ENCODE measurements at places on chromosomes 4 and X.
A peak's percentile ranks its signal among the peaks of the same experiment; 100 is the strongest.

DNA sequence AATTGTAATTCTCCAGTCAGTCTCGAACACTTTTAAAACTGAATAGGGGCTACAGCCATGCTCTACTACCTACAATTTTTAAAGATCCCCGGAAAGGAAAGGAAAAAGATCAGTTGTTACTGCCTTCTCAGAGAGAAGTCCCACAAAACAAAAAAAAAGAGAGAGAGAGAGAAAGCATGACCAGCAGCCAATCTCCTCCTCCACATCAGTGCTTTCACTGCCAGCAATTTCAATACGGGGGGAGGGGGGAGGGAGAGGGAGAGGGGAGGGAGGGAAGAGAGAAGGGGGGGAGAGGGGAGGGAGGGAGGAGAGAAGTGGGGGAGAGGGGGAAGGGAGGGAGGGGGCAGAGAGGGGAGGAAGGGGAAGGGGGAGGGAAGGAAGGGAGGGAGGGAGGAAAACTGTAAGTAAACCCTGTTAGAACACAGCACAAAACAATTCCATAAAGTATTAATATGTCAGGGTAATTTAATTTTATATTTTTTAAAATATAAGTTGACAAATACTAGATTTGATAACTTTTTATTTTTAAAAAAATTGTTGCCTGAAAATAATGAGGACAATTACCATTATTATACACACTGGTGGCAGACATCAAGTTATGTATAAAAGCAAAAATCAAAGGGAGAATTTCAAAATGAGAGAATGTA is 108.0 kb downstream of the LRBA start:
- DNase-seq: no peak

GRCh38 chr4:105859233-105859632 is 36.0 kb upstream of the NPNT start:
- peak; percentile 66 for DNase-seq

DNA sequence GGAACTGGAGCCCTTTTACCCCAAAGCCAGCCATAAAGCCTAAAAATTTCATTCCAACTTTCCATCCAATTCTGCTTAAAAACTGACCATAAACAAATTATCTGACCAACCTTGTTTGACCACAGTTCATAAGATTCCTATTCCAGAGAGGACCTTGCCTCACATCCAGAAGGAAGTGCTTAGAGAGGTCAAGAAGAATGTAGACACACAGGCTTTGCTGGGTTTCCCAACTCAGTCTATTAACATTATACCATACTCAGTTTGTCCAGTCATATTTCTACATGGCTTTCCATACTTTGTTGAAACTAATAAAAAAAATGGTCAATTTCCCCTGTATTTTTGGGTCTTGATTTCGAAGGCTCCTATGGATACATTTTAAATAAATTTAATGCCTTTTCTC is 1522.5 kb downstream of the ARAP2 start:
- no peak for DNase-seq

GRCh38 chr4:2276581-2277325 is 14.8 kb upstream of the MXD4 start:
- no peak for DNase-seq

GRCh38 chr4:181478656-181479055 is 764.5 kb upstream of the TENM3 start:
- no peak for DNase-seq

- no peak for DNase-seq
These were observed 549.0 kb upstream of the MAGEB2 start for GRCh38 chrX:29666366-29666765.

DNA sequence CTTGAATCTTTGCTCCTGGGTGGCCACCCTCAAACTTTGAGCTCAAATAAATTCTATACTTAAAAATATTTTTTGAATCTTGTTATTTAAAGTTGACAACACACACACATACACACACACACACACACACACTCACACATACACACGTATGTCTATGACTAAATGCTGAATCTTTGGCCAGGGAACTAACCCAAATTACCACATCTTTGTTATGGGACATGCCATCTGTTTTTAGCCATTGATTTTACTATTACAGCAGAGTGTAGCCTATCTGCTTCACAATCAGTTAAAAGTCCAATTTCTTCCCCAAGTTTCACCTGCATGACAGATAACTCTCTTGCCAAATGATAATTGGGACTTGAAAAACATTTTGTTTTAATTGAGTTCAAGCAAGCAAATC is 45.0 kb upstream of the USP46 start:
- DNase-seq: peak; percentile 42

GRCh38 chr4:140233791-140234696 is 80.1 kb upstream of the MAML3 start:
- peak; percentile 54 for DNase-seq

- peak; percentile 67 for DNase-seq
These were observed 426 bp downstream of the SLBP start for GRCh38 chr4:1711571-1712215.

GRCh38 chr4:158535130-158535614 is 13.5 kb downstream of the RXFP1 start:
- DNase-seq: peak; percentile 58

DNA sequence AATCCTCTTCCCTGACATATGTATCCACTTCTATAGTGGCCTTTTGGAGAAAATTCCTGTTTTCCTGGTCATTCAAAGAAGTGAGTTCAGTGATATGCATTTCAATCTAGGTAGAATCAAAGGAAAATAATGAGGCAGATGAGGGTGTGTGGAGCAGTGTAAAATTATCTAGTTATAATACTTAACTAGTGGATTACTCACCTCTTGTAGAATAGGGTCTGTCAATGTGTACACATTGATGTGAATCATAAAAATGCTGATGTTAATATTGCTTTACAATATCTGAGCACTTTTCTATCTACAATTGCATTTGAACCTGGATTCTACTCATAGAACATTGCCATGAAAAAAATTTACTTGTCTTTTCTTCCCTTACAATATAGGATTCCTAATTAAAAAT is 293.5 kb downstream of the GBA3 start:
- DNase-seq: no peak

DNA sequence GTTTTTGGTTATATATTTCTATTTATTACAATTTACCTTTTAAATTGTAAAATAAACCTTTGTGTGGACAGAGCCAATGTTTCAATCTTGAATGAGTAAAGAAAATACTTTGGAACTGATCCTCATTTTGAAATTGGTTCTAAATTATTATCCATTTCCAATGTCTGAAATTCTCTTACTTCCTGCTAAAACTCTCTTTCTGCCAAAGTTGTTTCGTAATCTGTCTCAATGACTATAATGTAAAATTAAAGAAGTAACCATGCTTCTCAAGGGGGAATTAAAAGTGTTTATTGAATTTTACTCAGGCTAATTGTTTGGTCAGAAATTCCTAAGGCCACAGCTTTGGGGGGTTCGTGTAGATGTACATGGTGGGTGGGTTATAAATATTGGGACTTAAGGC is 34.8 kb downstream of the YIPF6 start:
- peak; percentile 8 for DNase-seq

DNA sequence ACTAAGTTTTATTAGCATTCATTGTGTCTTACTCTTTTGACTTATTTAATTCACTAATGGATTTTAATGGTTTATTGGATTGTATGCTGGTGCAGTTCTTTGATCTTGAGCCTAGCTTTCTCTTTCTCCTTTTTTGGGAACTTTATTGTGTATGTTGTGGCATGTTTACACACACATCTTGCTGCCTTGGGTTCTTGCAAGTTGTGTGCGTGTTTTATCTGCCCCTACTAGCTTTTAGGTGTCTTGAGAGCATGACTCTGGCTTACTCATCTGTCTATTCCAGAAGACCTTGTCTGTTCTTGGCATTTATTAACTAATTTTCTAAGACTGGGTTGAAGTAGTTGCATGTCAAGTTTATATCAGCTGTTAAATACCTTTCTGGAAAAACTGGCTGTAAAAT is 2.7 kb downstream of the TMEM165 start:
- peak; percentile 78 for DNase-seq

DNA sequence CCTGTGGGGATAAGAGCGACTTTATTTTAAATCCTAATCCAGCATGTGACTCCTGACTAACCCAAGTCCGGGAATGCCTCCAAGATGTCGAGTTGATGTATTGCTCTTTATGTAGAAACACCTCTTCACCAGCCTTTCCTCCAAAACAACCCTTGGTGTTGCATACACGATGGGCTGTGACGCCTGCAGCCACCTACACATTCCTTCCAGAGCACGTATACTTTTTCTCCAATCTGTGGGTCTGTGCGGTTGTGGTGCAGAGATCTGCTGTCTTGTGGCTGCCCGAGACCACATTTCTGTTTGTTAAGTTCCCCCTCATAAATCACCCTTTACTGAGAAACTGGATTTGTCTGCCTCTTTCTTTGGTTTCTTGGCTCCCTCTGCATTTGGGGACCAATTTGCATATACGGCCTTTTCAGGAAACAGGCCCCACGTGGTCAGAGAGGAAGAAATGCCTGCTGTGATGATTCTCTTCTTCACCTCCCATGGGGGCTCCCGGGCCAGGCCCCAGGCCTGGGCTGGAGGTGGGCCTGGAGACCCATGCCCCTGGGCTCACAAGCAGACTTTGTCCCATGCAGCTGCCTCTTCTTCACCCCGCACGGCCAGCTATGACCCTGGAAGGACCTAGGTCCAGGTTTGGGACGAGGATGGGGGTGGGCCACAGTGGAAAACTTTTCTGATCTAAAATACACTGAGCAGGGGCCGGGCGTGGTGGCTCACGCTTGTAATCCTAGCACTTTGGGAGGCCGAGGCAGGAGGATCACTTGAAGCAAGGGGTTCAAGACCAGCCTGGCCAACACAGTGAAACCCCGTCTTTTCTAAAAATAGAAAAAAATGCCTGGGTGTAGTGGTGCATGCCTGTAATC is 21.4 kb upstream of the AFAP1 start:
- peak; percentile 92 for DNase-seq

DNA sequence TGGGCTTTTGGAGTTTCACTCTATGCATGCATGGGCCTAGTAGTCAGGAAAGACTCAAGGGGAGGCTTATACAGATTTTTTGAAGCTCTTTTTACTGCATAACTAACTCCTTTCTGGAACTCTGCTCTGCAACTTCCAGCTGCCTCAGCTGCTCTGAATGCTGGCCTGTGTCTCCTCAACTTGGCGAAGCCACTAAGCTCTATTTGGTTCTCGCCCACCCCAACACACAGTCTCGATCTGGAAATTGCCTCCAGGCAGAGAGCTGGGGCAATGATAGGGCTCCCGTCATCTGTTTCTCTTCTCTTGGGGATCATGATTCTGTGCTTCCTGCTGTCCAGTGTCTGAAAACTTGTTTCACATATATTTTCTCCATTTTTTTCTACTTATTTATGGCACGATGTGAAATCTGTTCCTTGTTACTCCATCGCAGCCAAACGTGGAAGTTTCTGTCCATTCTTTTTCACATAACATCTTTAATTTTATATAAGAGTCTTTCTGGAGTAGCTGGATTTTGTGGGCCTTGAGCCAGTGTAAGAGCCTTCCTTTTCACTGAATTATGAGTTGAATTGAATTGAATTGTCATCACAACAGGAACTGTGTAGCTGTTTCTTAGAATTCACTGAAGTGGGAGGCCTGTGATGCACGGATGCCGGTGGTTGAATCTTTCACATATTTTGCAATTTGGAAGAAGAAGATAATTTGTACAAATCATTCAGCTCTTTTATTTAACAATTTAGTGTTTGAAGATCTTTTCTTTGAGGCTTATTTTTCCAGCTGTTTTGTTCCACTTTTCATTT is 9.0 kb downstream of the ZNF275 start:
- no peak for DNase-seq

GRCh38 chrX:13369256-13370030 is 49.6 kb upstream of the ATXN3L start:
- no peak for DNase-seq

- no peak for DNase-seq
These were observed 400.7 kb upstream of the FAT1 start for GRCh38 chr4:187124331-187124730.

- no peak for DNase-seq
These were observed 52.0 kb downstream of the RELL1 start for GRCh38 chr4:37634180-37634579.

DNA sequence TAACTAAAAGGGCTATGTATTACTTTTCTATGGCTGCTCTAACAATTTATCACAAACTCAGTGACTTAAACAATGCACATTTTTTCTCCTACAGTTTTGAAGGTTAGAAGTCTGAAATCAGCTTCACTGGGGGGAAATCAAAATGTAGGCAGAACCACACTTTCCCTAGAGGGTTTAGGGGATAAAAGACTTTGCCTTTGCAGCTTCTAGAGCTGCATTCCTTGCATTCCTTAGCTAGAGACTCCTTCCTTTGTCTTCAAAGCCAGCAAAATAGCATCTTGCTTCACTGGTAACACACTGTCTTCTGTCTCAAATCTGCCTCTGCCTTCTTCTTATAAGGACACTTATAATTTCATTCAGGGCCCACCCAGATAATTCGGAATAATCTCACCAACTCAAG is 152.4 kb upstream of the SPIN4 start:
- DNase-seq: peak; percentile 51

GRCh38 chr4:66805582-66805981 is 739.7 kb downstream of the CENPC start:
- no peak for DNase-seq

GRCh38 chr4:19823781-19824180 is 427.9 kb upstream of the SLIT2 start:
- DNase-seq: no peak

All from cardiac fibroblast (primary cell).